Activated CD4-positive, alpha-beta T cell treated with anti-CD3 and anti-CD28 coated beads, Interleukin-2, amount 10 ng/mL, durations not matched to agents 24 days and 14 days (primary cell): ENCODE measurements at places on chromosomes 6 and 20. TPM values are rescaled to one million over a fixed set of nuclear protein-coding genes. Genes with fewer than 3 reads are reported as not detected.

Gene DLL1
- total RNA-seq, result 0.17 TPM in 1 of 2 replicates, not detected in the other

Gene PSORS1C1
- not detected in 2 replicates for total RNA-seq

Gene PRDM13
- total RNA-seq, result 0.05 TPM in 1 of 2 replicates, not detected in the other

Gene CCN6
- 0.26 and 0.72 TPM in 2 replicates for total RNA-seq

Gene SLC4A11
- 1.9 and 2.4 TPM in 2 replicates for total RNA-seq

Gene THEMIS
- 14.3 and 15.3 TPM in 2 replicates for total RNA-seq

Gene SLC2A10
- total RNA-seq, result not detected in 2 replicates

Gene TSPO2
- not detected in 2 replicates for total RNA-seq

Gene RIPPLY2
- total RNA-seq, result not detected in 2 replicates

Gene PLN
- total RNA-seq, result not detected in 2 replicates

Gene PTCHD4
- not detected in 2 replicates for total RNA-seq

Gene PNRC1
- 48.3 and 51.2 TPM in 2 replicates for total RNA-seq

Gene MYCT1
- not detected in 2 replicates for total RNA-seq

Gene VPS16
- total RNA-seq, result 44.3 and 44.9 TPM in 2 replicates

Gene CARMIL1
- total RNA-seq, result 1.4 and 1.6 TPM in 2 replicates

Gene NEURL2
- total RNA-seq, result 2.0 and 2.4 TPM in 2 replicates

Gene EPB41L1
- 0.09 and 0.19 TPM in 2 replicates for total RNA-seq

Gene PRKN
- total RNA-seq, result not detected in 2 replicates
